ENCODE measurements at places on chromosomes 5 and 9.
A peak's percentile ranks its signal among the peaks of the same experiment; 100 is the strongest.

DNA sequence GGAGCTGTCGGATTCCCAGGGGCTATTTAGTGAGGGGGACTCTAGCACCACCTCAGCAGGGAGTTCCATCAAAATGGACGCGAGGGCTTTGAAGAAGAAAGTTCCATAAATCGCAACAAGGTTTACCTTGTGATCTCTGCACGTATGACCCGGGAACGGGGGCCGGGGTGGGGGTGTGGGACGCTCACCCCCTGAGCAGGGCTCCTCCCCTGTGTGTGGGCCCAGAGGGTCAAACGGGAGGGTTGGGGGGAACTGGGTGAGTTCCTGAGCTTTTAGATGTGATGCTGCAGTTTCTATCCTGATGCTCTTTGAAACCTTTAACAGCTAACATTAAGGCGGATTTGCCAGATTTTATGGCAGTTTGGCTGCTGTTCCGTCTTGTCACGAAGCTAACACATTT is 18.9 kb upstream of the LRRC14B start:
- no peak for DNase-seq

DNA sequence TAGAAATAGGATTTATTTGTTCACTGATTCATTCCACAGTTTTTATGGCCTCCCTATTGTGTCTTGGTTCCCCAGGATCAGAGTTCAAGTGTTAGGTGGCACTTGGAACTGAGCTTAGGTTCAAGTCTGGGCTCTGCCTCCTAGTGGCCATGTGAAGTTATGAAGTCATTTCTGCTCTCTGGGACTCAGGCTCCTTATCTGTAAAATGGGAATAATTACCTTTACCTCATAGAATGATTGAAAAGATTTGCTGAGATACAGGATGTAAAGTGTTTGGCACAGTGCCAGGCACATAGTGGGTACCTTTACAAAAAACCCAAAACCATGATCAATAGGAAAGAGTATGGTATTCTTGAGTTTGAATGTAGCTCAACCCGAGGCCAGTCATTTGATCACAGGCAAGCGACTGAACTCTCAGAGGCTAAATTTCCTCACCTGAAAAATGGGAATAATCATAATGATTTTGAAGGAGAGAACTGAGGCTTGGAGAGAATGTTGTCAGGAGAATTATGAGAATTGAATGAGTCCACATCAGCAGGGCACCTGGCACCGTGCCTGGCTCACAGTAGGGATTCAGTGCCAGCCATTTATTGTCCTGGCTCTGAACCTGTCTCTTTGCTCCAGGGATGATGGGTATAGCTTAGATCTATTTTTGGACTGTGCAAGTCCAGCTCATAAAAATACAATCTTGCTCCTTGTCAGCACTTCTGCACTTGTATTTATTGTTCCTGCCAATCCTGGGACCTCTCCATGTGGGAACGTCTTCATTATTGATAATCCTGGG is 10.8 kb downstream of the NSG2 start:
- DNase-seq, result no peak

GRCh38 chr5:139482050-139482889 is at the start of gene STING1:
Gene STING1 (minus strand): TSS chr5:139482758. CDS start chr5:139481704, 1,054 bp downstream.
- peak; percentile 66 for DNase-seq

GRCh38 chr9:13088720-13089427 is 190.6 kb downstream of the MPDZ start:
- no peak for DNase-seq

DNA sequence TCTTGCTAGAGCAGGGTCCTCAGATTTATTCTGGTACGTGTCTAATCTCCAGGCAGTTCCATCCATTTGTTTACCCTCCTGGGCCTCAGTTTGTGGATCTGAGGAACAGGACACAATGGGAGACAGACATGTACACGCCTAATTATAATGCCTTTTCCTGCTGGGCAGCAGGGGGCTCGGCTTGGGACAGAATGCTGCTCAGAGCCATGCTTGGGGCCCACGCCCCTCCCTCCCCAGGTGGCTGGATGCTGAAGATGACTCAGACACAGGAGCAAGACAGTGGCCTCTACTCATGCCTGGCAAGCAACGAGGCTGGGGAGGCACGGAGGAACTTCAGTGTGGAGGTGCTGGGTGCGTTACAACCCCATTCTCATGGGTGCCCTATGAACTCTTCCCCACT is 72.7 kb upstream of the ASS1 start:
- no peak for DNase-seq
